Prostate gland (tissue), 2 donors: ENCODE measurements at places on chromosomes 7 and 10. TPM values are rescaled to one million over a fixed set of nuclear protein-coding genes. Genes with fewer than 3 reads are reported as not detected.

Gene KLF14
- total RNA-seq: not detected

DNA sequence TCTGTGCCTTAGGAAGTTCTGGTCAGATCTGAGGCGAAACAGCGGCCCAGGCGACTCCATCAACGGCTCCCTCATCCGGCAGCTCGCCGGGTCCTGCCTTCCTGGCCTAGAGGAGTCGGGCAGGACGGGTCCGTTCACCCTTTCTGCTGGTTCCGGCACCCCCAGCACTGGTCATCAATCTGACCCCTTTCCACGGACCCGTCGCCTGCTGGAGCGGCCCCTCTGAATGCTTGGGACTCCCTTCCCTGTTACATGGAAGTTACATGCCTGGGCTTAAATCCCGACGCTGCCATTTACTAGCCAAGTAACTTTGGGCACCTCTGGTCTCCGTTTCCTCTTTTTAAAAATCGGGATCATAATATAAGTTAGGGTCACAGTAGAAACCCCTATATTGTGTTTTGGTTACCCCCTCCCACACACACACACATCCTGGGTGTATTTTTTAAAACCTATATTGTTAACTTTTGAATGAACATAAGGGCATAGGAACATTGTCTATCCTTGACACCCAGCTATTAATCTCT lies 607 bp upstream of the GGCT start:
- no peaks in the 10 kb centered on the region for H3K36me3 ChIP-seq
- no peaks in the 10 kb centered on the region for H3K27me3 ChIP-seq
- H3K4me3 ChIP-seq: peak overlapping the region; percentile 85
- H3K27ac ChIP-seq: peak overlapping the region; percentile 85
- no peak for DNase-seq
- peaks cover 3% of the 10 kb centered on the region for H3K4me1 ChIP-seq

DNA sequence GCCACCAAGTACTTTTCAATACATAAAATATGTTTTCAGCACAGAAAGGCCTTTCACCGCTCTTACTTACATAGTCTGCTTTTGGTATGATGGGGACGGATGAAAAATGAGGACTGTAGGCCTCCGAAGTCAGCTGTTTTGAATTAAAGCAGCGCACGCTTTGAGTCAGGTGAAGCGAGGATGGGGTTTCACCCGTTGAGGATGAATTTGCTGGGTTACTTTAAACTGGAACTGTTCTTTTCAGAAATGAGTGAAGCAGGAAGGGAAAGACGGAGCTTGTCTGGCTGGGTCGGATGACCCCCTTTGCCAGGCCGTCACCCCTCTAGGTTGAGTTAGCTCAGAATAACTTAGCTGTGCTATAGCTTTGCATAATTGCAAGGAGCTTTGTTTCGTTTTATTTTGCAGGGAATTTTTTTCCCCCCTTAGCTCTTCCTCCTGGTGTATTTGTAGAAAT lies 40.0 kb downstream of the CUX1 start:
- no peaks in the 10 kb centered on the region for H3K27me3 ChIP-seq
- peak overlapping the region; percentile 90 for H3K27ac ChIP-seq
- peaks cover 10% of the 10 kb centered on the region for H3K4me1 ChIP-seq
- no peak for DNase-seq
- H3K36me3 ChIP-seq: no peaks in the 10 kb centered on the region

Gene SLC26A5
- total RNA-seq: 1.5 TPM

GRCh38 chr7:26690135-26690805 lies 174.1 kb downstream of the SKAP2 start:
- no peak for DNase-seq
- H3K27me3 ChIP-seq: no peaks in the 10 kb centered on the region
- H3K27ac ChIP-seq: no peak overlapping the region
- no peaks in the 10 kb centered on the region for H3K36me3 ChIP-seq

Gene OPN4
- total RNA-seq: not detected

Gene ZEB1
- total RNA-seq: 15.0 TPM

- H3K36me3 ChIP-seq: no peaks in the 10 kb centered on the region
- peak; percentile 96 for DNase-seq
- H3K4me1 ChIP-seq: no peaks in the 10 kb centered on the region
- peak within 1 kb of the TSS; percentile 94 for H3K27ac ChIP-seq
These were observed at the start of the genes COX15 and CUTC for GRCh38 chr10:99732033-99732842. Gene COX15 (minus strand): TSS chr10:99732127. CDS start chr10:99732049, 78 bp downstream. Gene CUTC (plus strand): TSS chr10:99732234. CDS start chr10:99732349, 115 bp downstream.

DNA sequence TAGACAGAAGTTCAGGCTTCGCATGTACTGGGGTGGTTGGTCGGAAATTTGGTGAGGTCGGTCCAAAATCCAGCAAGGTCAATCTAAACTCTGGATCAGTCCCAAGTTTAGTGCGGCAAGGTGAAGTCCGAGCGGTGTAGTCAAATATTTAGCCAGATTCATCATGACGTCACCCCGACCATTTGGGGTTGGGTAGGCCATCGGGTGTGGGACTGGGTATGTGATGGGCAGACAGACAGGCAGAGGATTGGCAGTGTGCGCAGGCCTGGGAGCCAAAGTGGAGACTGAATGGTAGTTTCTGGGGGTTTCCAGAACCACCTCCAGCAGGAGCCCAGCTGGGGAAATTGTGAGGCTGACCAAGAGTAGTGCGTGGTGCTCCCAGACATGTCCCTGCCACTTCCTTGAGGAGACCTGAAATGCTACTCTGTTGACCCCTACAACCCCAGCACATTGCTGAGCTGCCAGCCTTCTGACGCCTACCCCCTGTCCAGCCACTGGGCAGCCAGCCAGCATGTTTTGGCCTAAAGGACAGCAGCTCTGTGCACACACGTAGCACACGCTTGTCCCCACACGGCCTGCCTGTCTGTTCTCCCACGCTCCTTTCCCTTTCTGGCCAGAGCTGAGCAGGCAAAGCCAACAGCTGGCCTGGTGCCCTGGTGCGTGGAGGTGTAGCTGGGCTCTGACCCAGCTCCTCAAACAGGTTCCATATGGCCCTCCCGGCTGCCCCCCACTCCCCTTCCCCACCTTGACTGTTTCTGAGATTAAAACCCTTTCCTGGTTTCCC lies 55.9 kb downstream of the FAM241B start:
- peak overlapping the region; percentile 68 for H3K27ac ChIP-seq
- no peak overlapping the region for H3K4me3 ChIP-seq
- H3K27me3 ChIP-seq: no peaks in the 10 kb centered on the region
- DNase-seq: peak; percentile 33
- H3K36me3 ChIP-seq: no peaks in the 10 kb centered on the region

Gene DRGX
- total RNA-seq: not detected

Gene ADAMTS14
- not detected for total RNA-seq

- no peaks in the 10 kb centered on the region for H3K36me3 ChIP-seq
- H3K27ac ChIP-seq: no peak overlapping the region
- H3K4me3 ChIP-seq: no peak overlapping the region
- H3K27me3 ChIP-seq: no peaks in the 10 kb centered on the region
- no peak for DNase-seq
- peaks cover 4% of the 10 kb centered on the region for H3K4me1 ChIP-seq
These were observed 88.2 kb downstream of the SFMBT2 start for GRCh38 chr10:7322623-7323022.

Gene PPIA
- total RNA-seq: 1,544 TPM

Gene BTBD16
- total RNA-seq: 0.62 TPM

DNA sequence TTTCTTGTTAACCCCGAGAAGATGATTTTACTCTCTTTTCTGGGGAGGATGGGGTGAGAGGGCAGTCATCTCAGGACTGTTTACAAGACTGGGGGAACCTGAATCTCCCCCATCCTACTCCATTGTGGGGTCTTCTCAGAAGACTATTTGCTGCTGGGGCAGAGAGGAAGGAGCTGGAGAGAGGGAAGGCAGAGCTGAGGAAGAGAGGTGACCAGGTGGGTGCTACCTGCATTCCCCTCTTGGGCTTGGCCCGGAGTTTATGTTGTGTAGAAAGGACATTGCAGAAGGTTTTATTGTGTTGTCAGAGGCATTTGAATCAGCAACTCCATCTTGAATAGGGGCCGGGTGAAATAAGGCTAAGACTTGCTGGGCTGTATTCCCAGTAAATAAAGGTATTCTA lies 247.1 kb upstream of the GALNT17 start:
- DNase-seq: no peak
- no peak overlapping the region for H3K27ac ChIP-seq
- no peaks in the 10 kb centered on the region for H3K27me3 ChIP-seq
- H3K36me3 ChIP-seq: no peaks in the 10 kb centered on the region
- no peaks in the 10 kb centered on the region for H3K4me1 ChIP-seq

Gene SEMA3C
- 66.4 TPM for total RNA-seq

Gene TAS2R60
- not detected for total RNA-seq

Gene ADCY1
- 17.0 TPM for total RNA-seq

DNA sequence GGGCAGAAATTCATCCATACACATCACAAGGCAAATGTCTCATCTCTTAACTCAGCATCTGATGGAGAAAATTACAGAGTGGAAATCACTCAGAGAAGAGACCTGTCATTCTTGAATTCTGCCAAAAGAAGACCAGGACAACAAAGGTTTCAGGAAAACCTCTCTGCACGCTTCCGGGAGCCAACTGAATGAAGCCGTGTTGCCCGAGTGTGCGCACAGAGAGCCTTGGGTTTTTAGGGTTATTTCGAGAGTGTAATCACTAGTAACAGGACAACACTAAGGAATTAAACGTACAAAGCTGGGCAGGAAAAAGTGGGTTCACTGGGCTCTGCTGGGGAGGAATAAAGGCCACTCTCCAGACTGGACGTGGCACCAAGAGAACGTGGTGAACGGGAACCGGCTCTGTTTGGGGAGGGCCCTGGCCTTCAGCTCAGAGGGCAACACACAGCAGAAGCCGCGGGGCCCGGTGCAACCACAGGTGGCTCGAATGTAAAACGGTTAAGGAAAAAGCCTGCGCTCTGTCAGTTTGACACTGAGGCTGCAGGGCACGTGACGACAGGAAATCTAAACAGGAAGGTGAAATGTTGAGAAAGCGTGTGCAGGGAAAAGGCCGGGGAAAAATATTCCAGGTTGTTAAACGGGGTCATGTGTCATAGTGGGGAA lies 331.5 kb downstream of the DNAJB6 start:
- no peaks in the 10 kb centered on the region for H3K27me3 ChIP-seq
- no peak overlapping the region for H3K4me3 ChIP-seq
- no peaks in the 10 kb centered on the region for H3K36me3 ChIP-seq
- no peak for DNase-seq
- H3K27ac ChIP-seq: no peak overlapping the region
- H3K4me1 ChIP-seq: no peaks in the 10 kb centered on the region

GRCh38 chr7:81803267-81803666 lies 33.4 kb upstream of the HGF start:
- no peak overlapping the region for H3K27ac ChIP-seq
- no peak overlapping the region for H3K4me3 ChIP-seq
- no peaks in the 10 kb centered on the region for H3K4me1 ChIP-seq
- DNase-seq: no peak
- no peaks in the 10 kb centered on the region for H3K36me3 ChIP-seq
- H3K27me3 ChIP-seq: no peaks in the 10 kb centered on the region

DNA sequence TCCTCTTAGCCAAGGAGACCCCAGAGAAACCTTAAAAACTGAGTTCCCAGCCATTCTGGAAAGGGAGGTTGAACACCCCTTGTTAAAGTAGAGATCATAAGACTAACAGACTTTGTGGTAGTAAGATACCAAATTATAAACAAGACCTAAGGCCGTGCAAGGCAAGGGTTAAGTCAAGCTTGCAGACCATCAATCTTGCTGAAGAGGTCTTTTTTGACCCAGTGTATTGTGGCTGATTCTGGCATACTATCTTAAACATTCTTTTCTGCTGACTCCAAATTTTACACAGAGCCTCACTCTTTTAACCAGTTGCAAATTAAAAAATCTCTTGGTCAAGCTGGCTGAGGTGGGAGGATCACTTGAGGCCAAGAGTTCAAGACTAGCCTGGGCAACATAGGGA lies 1.2 kb upstream of the TBRG4 start:
- H3K27me3 ChIP-seq: no peaks in the 10 kb centered on the region
- no peak for DNase-seq
- H3K36me3 ChIP-seq: no peaks in the 10 kb centered on the region
- no peak overlapping the region for H3K27ac ChIP-seq
- H3K4me1 ChIP-seq: peaks cover 5% of the 10 kb centered on the region

GRCh38 chr7:20172736-20173334 lies 44.3 kb downstream of the MACC1 start:
- H3K27ac ChIP-seq: no peak overlapping the region
- DNase-seq: peak; percentile 38
- H3K4me1 ChIP-seq: no peaks in the 10 kb centered on the region
- H3K36me3 ChIP-seq: no peaks in the 10 kb centered on the region
- no peaks in the 10 kb centered on the region for H3K27me3 ChIP-seq
- no peak overlapping the region for H3K4me3 ChIP-seq

Gene HOXA9
- total RNA-seq: 57.0 TPM

GRCh38 chr10:119670717-119671116 lies 19.5 kb downstream of the BAG3 start:
- no peak overlapping the region for H3K4me3 ChIP-seq
- H3K4me1 ChIP-seq: peaks cover 15% of the 10 kb centered on the region
- DNase-seq: no peak
- no peaks in the 10 kb centered on the region for H3K27me3 ChIP-seq

DNA sequence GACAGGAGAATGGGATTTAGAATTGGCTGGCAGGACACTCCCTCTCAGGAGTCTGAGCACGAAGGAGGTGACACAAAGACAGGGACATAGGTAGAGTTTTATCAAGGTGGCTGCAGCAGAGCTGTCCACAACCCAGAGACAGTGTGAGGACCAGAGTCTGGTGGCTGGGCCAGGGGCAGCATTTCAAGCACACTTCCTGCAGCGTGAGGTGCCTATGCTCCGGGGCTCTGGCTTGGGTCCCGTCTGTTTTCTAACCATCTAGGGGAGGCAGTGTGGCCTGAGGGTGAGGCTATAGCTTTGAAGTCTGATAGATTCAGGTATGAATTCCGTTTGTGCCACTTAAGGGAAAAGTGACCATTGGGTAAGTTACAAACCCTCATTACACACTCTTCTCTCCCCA lies 222.7 kb upstream of the ZMIZ1 start:
- no peak overlapping the region for H3K27ac ChIP-seq
- no peaks in the 10 kb centered on the region for H3K36me3 ChIP-seq
- no peak for DNase-seq
- no peak overlapping the region for H3K4me3 ChIP-seq
- H3K27me3 ChIP-seq: no peaks in the 10 kb centered on the region

Gene CHAT
- not detected for total RNA-seq
